RPMI8226 (cell line): ENCODE measurements at places on chromosomes 13 and 19.
A peak's percentile ranks its signal among the peaks of the same experiment; 100 is the strongest.

DNA sequence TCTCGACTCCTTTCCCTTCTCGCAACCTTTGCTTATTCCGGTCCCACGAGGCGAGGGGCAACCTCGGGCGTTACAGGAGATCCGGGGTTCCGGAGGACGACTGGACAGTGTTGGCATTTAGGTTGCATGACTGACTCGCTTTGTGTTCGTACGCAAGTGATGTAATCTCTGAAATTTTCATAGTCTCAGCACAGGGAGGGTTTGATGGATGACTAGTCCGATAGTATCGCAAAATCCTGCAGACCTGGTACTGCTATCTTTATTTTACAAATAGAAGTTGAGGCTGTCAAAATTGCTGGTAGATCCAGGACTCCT, 342 bp downstream of the DDX49 start:
- no peak for DNase-seq

- peak; percentile 79 for DNase-seq
These were observed 112.1 kb downstream of the ZIC5 start for GRCh38 chr13:99859178-99860177.

- no peak for DNase-seq
These were observed 4.7 kb downstream of the C19orf38 start for GRCh38 chr19:10852941-10853340.

GRCh38 chr13:98189841-98190505, 12.9 kb upstream of the RNF113B start:
- no peak for DNase-seq

GRCh38 chr13:51942189-51942588, 69.1 kb downstream of the ATP7B start:
- peak; percentile 91 for DNase-seq

- no peak for DNase-seq
These were observed 504.5 kb downstream of the FOXO1 start for GRCh38 chr13:40161931-40162330.

- DNase-seq, result no peak
These were observed 239.9 kb downstream of the SPRY2 start for GRCh38 chr13:80101040-80101439.

GRCh38 chr13:43838909-43839308, 40.6 kb downstream of the CCDC122 start:
- no peak for DNase-seq

- no peak for DNase-seq
These were observed 263.7 kb upstream of the PCDH9 start for GRCh38 chr13:67493835-67494234.

DNA sequence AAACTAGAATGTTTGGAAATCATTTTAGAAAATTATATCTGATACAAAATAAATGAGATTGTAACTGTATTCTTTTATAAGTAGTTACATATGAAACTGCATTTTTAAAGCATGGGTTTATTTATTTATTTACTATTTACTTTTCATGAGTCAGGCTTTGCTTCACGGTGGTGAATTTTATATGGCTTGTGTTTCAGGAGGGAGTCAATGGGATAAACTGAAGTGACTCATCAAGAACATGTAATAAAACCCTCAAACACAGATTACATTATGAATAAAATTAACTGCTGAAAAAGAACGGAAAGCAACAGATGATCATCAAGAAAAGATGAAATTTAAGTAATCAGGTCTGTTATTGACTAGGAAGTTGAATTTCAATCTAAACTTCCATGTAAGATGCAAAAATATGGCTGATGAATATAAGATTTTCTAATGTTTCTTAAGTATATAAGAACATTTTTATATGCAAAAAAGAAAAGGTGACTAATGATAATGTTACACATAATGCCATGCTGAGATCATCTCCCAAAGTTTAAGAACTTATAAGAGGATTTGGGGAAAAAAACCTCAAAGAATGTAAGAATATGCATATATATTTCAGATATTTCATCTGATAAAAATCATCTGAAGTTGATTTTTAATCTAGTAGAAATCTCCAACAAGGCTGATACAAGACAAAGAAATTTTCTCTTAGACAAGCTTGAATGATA, 383.6 kb downstream of the SLITRK1 start:
- DNase-seq, result no peak

- DNase-seq, result no peak
These were observed 64.4 kb upstream of the ZNF43 start for GRCh38 chr19:21900401-21900800.

GRCh38 chr19:40933025-40933424, 51.0 kb upstream of the CYP2A7 start:
- DNase-seq, result no peak

DNA sequence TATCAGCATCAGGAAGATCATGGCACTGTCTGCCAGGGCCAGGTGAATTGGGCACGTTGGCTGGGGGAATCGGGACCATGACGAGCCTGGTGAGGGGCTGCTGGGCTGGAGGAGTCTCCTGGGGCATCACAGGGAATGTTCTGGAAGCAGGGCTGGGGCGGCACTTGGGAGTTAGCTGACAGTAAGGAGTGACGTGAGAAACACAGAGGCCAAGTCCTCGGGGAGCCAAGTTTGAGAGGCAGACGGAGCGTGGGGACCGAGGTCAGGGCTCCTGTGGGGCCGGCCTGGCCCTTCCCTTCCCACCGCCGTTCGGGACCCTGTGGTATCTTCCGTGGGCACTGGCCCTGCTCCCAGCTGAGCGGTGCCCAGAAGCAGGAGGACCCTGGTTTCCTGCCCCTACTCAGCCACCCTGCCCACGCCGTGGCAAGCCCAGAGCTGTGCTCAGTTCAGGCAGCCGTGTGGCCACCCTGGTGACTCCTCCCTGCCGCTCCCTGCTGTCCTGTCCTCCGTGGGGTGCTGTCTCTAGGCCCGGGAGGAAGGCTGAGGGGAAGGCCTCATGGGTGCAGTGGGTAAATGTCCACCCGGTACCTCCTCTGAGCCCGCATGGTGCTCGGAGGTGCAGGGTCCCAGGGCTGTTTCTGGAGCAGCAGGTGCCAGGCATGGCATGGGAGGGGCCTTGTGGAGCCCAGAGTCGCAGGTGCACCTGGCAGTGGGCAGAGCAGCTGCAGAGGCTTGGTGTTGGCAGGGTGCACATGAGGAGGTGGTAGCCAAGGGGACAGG, 25.2 kb downstream of the CRTC1 start:
- peak; percentile 81 for DNase-seq

- DNase-seq, result no peak
These were observed 15.7 kb downstream of the GPI start for GRCh38 chr19:34380639-34381241.

DNA sequence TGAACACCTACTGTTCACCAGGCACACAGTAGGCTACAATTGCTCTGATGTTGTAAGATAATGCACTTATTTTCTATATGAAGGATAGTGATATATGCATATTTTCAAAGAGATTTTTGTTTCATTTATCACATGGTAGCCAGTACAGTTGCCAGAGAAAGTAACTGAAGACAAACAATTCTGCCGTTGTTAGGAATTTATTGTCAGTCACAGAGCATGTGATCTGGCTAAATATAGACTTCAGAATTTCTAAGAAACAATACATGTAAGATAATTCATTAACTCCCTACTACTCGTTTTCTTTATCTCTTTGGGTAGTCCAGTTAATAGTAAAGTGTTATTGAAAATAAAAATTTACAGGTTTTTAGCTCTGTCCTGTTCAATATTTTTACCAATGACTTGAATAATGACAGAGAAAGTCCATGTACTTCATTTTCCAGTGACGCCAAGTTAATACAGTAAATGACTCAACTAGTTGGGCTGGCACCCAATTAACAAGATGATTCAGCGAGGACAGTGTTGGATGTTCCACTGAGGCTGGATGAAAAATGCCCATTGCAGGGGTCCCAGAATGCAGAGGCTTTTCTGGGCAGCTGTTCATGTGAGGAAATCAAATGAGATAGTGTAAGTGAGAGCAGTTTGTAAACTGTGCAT, 35.6 kb downstream of the GJA3 start:
- no peak for DNase-seq

- no peak for DNase-seq
These were observed 9.9 kb downstream of the DNM2 start for GRCh38 chr19:10727685-10728201.

GRCh38 chr13:33004511-33004910, 11.7 kb upstream of the KL start:
- no peak for DNase-seq
